Hematopoietic multipotent progenitor cell treated with erythropoietin and hydrocortisone succinate and interleukin-3 and kit ligand, for 6 days (in vitro differentiated cells): ENCODE measurements at places on chromosomes 7 and 10.
A peak's percentile ranks its signal among the peaks of the same experiment; 100 is the strongest.

DNA sequence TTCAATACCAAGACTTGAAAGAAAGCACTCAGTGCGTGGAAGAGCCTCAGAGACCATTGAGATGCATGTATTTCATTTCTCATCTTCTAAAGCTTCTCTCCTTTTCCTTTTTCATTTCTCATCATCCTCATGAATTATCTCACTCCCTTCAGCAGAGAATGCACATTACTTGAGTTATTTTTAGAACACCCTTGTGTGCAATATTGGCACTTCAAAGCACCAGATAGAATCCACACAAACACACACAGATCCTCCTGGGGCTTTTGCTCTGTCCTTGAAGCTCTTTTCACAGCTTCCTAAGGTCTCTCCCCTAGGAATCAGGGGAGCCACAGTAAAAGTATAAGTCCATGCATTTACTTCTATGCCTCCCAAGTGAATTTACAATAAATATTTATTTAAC lies 18.3 kb downstream of the DGKI start:
- DNase-seq = no peak

- peak; percentile 63 for DNase-seq
These were observed 620 bp downstream of the SLK start for GRCh38 chr10:103967448-103968071.

- DNase-seq = no peak
These were observed 300.7 kb downstream of the HDAC9 start for GRCh38 chr7:18796216-18796615.

- no peak for DNase-seq
These were observed 44.8 kb downstream of the PRPF18 start for GRCh38 chr10:13631594-13631993.

GRCh38 chr7:27359181-27360125 lies 116.9 kb downstream of the EVX1 start:
- DNase-seq = no peak

GRCh38 chr10:124450783-124451057 lies 885 bp upstream of the NKX1-2 start:
- DNase-seq = no peak

DNA sequence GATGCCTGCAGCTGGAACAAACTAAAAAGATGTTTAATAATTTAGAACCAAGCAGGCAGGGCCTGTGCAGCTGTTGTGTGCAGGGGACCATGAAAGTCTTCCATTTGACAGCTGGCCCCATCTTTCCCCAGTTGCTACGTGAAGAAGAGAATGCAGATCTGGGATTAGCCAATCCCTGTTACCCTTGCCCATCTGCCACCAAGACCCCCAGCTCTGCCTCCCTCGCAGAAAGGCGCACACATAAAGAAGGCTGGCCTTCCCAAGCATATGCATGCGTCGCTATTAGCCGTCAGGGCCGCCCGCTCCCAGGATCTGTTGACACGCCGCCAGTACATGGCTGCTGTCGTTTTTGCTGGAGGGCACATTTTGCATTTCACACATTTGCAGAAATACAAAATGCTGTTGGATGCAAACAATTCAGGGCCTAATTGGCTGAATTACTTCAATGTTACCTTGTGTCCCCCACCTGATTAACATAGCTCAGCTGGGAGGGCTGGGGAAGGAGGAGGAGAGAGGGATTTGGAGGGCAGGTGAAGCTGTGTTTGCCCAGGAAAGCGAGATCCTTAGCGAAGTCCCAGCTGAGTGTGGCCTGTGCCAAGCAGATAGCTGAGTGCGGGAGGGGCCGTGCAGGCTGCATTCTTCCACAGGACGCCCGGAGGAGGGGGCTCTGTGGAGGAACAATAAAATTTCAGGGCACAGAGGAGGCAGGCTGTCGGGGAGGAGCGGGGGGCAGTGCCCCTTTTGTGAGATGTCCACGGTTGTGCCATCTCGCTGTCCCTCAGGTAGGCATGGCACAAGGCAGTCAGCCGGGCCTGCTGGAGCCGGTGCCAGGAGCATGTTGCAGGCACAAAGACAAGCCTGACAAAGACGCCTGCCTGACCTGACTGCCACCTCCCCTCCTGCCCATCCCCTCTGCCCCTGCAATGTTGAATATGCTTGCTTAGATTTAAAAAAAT lies 443.0 kb upstream of the MKI67 start:
- DNase-seq = no peak

DNA sequence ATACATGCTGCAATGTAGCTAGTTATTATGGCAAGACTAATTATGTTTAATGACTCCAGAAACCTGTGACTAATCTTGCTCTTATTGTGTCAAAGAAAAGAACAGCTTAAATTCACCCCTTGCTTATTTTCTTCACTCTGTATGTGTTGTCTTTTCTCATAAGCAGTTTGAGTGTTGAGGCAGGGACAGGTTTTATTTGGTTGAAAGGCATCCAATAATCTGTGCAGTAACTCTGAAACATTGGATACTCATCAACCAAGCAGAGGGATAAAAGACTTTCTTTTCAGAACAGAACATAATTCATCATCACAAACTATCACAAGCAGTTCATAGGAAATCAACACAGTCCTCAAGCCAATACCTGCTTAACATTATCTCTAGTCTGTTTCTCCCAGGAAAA lies 797.6 kb upstream of the MBL2 start:
- no peak for DNase-seq

DNA sequence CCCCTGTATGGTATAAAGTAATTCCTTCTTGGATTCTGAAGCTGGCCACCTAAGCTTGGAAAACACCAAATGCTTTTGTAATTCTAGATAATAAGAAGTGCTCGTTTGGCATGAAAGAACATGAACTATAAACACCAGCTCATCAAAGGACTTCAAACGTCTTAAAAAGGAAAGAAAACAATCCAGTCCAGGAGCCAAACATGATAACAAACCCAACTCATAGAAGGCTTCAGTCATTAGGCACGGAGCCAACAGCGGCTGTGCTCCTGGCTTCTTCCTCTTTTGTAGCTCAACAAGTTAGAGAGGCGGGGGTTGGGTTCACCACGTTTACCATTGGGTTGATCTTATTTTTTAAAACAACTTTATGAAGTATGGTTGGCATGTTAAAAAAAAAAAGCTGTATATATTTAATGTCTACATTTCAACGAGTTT lies 56.4 kb upstream of the ECHDC3 start:
- peak; percentile 98 for DNase-seq

DNA sequence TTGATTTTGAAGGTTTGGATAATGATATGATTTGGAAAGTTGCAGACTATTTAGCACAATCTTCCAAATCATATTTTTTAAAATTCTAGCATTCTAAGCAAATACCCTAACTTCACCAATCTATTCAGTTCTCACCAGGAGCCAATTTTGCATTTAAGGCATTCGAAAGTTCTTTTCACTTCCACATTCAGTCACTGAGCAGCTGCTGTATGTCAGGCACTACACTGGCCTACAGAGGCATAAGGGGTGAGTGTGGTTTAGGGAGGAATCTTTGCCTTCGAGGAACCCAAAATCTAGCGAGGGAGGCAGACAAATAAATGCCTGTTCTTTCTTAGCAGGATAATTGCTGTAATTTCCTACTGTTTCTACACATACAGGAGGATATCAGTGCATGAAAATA lies 10.7 kb upstream of the UCN3 start:
- no peak for DNase-seq

DNA sequence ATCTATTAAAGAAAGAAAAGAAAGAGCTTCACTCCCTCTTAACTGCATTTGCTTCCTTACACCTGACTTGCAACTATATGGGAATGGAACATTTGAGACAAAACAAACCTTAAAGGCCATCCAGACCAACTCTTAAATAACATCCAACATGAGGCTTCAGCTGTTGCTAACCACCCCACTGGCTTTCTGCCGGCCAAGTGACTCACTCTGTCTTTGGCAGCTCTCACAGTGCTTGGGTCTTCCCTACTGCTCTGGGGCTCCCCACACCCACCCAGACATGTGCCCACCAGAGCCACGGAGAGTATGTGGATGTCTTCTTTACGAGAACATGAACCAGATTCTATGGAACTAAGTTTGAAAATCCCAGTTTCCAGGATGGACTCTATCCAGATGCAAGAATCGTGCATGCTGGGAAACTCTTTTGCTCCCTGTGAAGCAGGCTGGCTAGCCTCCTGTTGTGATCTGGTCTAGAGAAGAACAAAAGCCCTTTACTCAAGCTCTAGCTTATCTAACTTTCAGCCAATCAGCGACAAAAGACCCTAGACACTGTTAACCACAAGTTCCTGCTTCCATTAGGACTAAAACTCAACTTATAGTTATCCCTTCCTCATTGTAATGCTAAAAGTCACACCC lies 245.7 kb downstream of the TCERG1L start:
- DNase-seq = peak; percentile 13

GRCh38 chr7:106870983-106871410 lies 5.9 kb downstream of the PIK3CG start:
- peak; percentile 39 for DNase-seq

DNA sequence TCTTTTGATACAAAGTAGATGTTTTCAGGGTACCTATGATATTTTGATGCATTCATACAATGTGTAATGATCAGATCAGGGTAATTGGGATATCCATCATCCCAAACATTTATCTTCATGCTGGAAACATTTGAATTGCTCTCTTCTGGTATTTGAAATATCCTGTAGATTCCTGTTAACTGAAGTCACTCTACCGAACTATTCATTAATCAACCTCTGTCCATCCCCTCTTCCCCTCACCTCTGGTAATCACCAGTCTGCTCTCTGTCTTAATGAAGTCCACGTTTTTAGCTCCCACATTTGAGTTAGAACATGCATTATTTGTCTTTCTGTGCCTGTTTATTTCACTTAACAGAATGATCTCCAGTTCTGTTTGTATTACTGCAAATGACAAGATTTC lies 11.3 kb downstream of the MTG1 start:
- no peak for DNase-seq

- no peak for DNase-seq
These were observed 208.1 kb upstream of the TCF7L2 start for GRCh38 chr10:112741830-112742402.

- no peak for DNase-seq
These were observed 24.5 kb downstream of the TMEM120A start for GRCh38 chr7:75969704-75970498.

- DNase-seq = peak; percentile 86
These were observed at the start of gene DNAJC12 for GRCh38 chr10:67837541-67838314. Gene DNAJC12, minus strand, starts transcription at chr10:67838188. Its CDS starts 177 bp downstream, at chr10:67838011.

DNA sequence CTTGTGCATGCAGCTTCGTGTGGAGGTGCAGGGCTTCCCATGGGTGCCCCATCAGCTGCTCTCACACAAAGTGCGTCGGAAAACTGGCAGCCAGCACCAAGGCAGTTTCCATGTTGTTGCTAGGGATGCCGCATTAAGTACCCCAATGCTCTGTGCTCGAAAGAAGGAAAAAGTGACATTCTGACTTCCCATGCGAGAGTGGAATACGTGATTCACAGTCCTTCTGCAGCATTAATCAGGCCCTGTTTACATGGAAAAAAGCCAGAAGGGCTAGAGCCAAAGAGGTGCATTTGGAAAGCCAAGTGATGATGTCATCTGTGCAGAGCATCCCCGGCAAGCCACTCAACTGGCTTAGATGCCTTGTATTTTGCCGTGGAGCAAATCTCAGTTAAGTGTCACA lies 258.3 kb downstream of the GATA3 start:
- no peak for DNase-seq

DNA sequence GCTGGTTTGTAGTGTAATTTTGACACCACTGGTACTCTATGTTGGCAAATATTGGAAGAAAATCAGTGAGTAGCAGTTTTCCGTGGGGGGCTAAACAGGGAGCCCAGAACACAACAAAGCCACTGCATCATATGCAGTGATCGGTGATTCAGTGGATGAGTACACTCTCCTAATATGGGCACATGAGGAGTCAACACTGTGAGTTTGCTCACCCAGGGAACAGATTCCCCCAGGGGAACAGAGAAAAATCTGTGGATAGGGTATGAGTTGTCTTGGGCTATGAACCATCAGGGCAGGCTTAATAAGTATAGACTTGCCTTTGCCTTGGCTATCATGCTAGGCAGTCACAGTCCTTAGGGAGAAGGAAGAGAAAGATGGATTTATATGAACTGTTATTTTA lies 227.7 kb upstream of the SEMA3E start:
- DNase-seq = no peak

DNA sequence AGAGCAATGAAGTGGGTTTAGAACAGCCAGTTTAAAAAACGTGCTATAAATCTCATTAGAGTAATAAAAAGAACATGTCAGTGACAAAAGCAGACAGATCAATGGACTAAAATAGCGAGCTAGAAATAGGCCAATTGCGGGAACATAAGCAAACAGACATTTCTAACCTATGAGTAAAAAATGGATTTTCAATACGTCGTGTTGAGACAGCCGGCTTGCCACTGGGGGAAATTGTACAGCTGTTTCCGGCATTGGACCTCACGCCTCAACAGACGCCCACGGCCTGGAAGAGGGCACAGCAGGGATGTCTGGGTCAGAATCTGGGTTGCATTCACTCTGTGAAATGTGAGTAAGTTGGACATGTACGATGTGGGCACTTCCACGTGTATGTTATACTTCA lies 92.9 kb downstream of the SVOPL start:
- peak; percentile 15 for DNase-seq

GRCh38 chr7:8435590-8436545 lies 2.5 kb downstream of the NXPH1 start:
- no peak for DNase-seq

DNA sequence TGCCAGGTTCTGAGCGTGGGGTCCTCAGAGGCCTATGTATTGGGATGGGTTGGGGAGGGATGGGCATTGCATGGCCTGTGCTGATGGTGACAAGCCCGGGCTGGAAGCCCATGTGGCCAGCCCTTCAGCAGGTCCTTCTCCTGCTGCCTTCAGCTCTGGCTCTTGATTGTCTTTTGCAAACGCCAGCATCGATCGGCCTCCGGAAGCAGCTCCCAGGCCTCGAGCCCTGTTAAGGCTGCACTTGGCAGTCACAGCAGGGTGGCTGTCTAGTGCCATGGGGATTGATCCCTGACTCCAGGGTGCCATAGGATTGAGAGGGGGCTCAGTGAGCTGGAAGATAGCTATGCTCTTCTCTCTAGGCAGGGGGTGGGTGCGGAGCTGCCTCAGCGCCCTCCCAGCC lies 51.4 kb downstream of the CDH23 start:
- no peak for DNase-seq

GRCh38 chr10:75982611-75983369 lies 551.4 kb downstream of the LRMDA start:
- DNase-seq = no peak

DNA sequence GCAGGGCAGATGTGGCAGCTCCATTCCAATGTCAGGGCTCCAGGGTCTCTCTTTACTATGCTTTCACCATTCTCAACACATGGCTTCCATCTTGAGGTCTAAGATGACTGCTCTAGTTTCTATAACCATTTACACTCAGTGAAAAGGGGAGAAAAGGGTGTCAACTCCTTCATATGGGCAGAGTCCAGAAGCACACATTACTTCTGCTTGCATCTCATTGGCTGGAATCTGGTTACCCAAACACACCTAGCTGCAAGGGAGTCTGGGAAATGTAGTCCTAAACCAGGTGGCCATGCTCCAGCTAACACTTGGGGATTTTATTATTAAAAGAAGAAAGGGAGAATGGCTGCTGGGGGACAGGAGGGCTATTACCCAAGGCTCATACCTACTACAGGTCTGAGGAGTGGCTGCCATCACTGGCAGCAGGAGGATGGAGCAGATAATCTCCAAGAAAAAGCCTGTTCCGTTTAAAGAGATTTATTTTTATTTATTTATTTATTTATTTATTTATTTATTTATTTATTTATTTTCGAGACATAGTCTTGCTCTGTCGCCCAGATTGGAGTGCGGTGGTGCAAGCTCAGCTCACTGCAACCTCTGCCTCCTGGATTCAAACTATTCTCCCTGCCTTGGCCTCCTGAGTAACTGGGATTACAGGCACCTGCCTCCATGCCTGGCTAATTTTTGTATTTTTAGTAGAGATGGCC lies 29.1 kb upstream of the LBX1 start:
- DNase-seq = peak; percentile 43

GRCh38 chr10:86899670-86900276 lies 57.6 kb downstream of the MMRN2 start:
- peak; percentile 76 for DNase-seq
